Urothelium cell line (cell line): ENCODE measurements at places on chromosomes 4 and X.
A peak's percentile ranks its signal among the peaks of the same experiment; 100 is the strongest.

- DNase-seq = no peak
These were observed 92.4 kb upstream of the PJA1 start for GRCh38 chrX:69257499-69258127.

DNA sequence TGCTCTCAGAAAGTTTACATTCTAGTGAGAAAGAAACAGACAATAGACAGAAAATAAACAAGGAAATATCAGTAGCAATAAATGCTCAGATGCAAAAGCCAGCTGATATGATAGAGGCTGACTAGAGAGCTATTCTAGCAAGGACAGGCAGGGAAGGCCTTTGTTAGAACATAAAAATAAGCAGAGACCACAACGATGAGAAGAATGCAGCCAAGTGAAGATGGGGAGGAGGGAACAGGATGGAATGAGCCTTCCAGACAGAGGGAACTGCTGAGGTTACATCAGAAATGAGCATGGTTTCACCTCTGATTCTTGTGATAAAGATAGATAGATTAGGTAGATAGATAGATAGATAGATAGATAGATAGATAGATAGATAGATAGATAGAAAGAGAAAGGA is 7.6 kb upstream of the SOWAHB start:
- peak; percentile 59 for DNase-seq

DNA sequence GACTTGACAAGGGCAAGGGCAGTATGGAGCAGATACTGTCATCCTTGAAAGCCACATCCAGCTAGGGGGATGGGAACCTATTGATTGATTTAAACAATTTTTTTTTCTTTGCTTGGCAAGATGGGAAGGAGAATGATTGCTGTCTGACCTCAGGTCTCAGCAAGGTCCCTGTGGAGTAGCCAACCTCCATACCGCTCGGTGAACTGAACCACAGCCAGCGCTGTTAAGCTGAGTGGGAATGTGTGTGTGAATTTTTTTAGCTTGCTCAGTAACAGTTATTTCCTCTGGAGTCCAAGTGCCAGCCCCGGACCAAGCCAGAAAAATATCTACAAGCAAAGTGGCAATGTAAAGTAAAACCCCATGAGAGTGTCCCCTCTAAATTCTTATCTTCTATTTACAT is 25.9 kb downstream of the DCX start:
- DNase-seq = no peak

DNA sequence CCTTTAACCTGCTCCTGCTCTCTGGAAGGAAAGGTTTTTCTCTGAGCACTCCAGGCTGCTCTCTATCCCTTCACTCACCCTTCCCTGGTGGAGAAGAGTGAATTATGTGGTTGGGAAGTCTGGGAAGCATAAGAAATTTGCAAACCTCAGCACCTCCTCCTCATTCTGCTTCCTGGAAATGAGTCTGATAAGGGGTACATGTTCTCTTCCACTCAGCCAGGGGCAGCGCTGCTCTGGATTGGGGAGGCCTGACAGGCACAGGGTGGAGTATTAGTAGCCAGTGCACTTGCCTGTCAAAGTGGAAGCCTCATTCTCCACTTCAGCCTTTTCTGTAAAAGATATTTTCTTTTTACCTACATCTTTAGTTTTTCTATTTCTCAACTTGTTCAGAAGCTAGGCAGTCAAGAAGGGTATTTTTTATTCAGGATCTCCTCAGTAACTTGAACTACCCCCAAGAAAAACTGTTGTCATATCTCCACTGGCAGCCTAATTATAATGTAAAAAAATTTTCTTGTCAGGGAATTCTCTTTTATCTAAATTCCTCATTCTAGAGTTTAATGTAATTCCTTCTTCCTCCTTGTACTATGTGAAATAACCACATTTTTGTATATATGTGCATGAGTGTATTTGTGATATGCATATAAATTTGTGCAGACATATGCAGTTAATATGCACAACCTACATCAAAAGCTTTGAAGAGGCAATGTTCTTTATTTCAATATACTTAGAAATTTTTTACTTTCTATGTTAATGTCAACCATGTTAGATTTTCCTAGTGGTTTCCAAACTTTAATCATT is 15.3 kb downstream of the ADAMTS3 start:
- DNase-seq = no peak

DNA sequence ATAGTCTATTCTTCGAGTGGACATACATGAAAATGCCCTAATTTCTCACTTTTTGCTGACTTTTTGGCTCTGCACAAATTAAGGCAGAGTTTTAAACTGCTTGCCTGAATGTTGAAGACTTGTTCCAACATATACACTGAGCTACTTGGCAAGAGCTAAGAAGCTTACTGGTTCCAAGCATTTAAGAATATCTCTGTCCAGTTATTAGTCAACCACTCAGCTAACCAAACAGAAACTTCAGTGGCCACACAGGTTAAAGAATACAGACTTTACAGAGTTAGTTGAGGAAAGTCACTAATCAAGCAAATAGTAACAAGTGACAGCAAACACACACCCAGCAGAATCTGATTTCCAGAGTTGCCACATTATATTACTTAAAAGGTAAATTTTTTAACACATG is 35.5 kb downstream of the AMER1 start:
- DNase-seq = no peak

DNA sequence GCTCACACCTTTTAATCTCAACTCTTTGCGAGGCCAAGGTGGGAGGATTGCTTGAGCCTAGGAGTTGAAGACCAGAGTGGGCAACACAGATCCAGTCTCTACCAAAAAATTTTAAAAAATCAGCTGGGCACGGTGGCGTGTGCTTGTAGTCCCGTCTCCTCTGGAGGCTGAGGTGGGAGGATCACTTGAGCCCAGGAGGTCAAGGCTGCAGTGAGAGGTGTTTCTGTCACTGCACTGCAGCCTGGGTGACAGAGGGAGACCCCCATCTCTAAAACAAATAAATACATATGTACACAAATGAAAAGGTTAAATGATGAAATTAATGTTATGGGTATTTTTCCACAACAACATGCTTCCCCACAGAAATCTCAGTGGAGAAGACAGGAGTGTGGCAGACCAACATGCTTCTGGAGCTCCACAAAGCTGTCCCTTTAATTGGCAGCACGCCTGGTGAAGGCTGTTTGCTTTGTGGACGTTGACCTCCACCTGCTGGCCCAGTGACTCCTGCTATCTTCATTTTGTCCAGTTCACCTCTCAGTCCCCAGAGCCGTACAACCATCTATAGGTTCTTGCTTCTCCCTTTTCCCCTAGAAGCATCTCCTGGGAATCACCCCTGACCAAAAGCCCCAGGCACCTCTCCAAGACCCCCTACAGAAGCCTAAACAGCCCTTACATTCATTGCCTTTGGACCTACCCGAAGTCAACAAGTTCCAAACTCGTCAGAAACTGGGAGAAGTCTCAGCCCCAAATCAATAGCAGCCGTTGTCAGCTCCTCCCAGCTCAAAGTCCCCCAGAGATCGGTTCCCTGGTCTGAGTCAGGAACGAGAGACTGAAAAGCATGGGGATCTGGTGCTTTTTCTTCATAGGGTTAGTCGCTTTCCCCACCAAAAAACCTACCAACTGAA is 36.4 kb upstream of the CD99 start:
- no peak for DNase-seq

GRCh38 chrX:20968996-20969395 is 405.2 kb upstream of the CNKSR2 start:
- peak; percentile 10 for DNase-seq

- no peak for DNase-seq
These were observed 75.9 kb downstream of the HCCS start for GRCh38 chrX:11187001-11187400.

GRCh38 chrX:80181079-80181478 is 166.5 kb downstream of the TBX22 start:
- DNase-seq = no peak

- DNase-seq = peak; percentile 46
These were observed 68.0 kb downstream of the NOCT start for GRCh38 chr4:139083607-139083955.

- no peak for DNase-seq
These were observed 21.4 kb downstream of the GRSF1 start for GRCh38 chr4:70818173-70818855.

DNA sequence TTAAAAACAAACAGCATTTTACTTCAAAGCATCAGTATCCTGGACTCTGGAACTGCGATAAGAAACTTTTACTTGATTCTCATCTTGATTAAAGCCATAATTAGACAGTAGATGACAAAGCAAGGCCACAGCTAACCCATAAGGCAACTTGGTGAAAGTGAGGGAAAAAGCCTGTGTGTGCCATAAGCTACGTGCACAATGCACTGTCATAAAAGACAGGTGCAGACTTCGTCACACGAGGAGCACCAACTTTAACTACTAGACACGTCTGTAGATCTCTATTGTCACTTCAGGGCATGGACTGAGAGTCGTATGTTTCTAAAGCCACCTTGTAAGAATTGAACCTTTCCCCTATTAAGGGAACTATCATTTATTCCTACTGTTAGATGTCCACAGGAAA is 13.1 kb downstream of the CTPS2 start:
- DNase-seq = no peak

DNA sequence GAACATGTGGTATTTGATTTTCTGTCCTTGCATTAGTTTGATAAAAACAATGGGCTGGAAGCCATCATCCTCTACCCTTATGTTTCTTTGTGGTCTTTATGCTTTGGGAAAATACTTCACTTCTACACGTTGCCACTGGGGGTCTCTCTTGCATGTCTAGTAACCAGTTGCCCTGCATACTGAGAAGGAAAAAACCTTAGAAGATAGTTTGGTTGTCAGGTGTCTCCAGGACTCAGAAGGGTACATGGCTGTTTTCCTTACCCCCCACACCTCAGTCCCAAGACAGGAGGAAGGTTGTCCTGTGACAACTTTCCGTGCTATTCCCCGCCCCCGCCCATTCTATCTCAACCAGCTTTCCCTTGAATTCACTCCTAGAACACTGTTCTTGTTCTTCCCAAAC is 62.1 kb upstream of the LANCL3 start:
- DNase-seq = no peak

- DNase-seq = no peak
These were observed 63.6 kb downstream of the PALLD start for GRCh38 chr4:168560184-168561180.

DNA sequence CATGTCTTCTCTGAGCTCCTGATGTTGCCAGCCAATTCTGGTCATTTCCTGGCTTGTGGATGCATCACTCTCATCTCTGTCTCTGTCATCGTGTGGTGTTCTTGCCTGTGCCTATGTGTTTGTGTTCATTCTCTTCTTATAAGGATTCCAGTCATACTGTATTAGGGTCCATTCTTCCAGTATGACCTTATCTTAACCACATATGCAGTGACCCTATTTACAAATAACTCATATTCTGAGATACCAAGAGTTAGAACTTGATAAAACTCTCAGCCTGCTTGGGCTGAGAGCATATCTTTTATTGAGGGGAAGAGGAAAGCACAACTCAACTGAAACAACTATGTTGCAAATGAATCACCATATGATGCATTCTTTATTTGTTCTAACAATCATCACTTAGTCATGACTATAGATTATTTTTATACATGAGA is 189.0 kb upstream of the ANXA10 start:
- DNase-seq = peak; percentile 4

- no peak for DNase-seq
These were observed 335.0 kb upstream of the GALNTL6 start for GRCh38 chr4:171478181-171478580.

- DNase-seq = no peak
These were observed 190.4 kb downstream of the AR start for GRCh38 chrX:67734111-67734753.

DNA sequence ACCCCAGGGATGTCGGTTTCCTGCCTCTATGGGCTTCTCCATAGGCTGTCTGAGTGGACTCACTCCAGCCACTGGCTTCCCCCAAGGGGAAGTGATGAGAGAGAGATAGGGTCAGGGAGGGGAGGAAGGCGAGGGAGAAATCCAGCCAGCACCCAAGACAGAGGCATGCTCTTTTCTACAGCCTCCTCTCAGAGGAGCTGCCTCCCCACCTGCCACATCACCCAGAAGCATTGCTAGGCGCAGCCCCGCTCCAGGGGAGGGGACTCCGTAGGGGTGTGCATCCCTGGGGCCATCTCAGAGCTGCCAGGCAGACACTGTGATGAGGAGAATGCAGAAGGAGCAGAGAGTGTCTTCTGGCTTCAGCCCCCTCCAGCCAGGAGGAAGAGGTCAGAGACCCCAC is 109.5 kb upstream of the NKX1-1 start:
- no peak for DNase-seq

DNA sequence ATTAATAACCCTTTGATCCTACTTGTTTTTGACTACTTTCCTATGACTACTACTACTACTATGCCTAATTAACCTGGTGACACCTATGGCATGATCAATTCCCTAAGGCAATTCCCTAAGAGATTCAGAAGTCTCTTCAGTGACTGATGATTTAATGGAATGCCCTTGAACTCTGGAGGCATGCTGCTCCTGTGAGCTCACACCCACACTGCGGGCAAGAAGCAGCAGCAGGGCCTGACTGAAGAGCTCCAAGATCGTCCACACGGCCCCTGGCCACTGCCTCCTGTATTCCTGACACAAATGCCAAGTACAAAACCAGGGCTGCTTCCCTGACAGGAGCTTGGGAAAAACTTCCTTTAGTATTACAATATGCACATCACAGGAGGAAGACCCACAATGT is 74.2 kb upstream of the STS start:
- DNase-seq = no peak

GRCh38 chr4:147336252-147336651 is 144.6 kb upstream of the EDNRA start:
- no peak for DNase-seq

DNA sequence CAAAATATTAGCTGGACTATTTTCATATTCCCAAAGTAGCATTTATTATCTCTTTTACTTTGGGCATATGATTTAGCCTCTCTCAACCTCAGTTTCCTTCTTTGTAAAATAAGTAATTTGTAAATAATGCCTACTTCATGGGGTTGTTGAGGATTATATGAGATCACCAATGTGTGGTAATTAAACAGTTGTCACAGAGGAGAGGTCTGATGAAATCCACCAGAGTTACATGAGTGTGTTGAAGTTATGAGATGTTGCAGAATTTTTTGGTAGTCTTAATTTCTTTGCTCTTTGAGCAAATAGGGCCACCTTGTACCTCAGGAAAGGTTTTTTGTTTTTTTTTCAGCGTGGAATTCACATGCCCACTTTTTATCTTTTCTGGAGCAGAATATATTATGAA is 1.4 kb downstream of the COX7B start:
- DNase-seq = no peak

GRCh38 chrX:81120936-81121371 is 80.8 kb downstream of the HMGN5 start:
- DNase-seq = peak; percentile 37

DNA sequence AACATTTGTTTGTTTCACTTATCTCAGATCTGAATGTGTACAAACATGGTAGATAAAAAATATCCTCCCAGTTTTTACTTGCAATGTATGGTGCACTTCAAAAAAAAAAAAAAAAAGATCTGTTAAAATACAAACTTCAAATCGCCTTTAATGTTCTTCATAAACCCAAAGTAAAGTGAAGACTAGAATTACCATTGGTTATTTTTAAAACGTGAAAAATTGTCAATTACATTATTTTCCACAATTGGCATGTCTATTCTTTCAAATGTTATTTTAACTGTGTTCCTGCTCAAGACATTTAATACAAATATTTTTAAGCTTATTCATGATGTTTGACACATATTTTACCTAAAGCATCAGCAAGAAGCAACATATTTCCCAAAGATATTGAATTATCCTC is 5.0 kb downstream of the NKX6-1 start:
- DNase-seq = no peak

GRCh38 chr4:165580351-165580905 is 201.6 kb downstream of the CPE start:
- peak; percentile 70 for DNase-seq
